NCI-H2081 (cell line): ENCODE measurements at places on chromosomes 7 and 10.

GRCh38 chr10:50508315-50509051, 115.3 kb downstream of the SGMS1 start:
- no peak for DNase-seq

GRCh38 chr10:124240839-124241291, 147.5 kb upstream of the CHST15 start:
- DNase-seq: no peak

DNA sequence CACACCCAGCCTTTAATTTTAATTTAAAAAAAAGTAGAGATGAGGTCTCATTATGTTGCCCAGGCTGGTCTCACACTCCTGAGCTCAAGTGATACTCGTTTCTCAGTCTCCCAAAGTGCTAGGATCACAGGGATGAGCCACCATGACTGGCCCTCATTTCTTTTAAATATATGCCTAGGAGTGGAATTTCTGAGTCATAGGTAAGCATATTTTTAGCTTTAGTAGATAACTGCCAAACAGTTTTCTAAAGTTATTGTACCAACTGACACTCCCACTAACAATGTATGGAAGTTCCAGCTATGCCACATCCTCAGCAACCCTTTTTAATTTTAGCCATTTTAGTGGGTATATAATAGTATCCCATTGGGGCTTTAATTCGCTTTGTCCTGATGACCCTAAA, 13.8 kb upstream of the PPIF start:
- DNase-seq: no peak

DNA sequence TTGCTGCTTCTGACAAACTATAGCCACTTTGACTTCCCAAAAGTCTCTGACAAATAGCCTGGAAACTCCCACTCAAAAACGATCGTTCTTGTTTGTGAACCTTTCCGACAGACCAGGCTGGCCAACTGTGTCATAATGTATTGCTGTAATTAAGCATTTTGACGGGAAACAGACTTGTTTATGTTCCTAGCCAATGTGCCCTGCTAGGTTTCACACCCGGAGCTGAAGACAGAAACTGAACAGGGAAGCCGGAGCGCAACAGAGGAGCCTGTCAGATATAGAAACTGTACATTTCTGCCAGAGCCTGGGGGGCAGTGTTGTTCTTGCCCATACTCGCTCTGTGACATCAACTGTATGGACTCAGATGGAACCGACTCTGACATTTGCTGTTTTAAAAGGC, 55.3 kb upstream of the C7orf33 start:
- no peak for DNase-seq

DNA sequence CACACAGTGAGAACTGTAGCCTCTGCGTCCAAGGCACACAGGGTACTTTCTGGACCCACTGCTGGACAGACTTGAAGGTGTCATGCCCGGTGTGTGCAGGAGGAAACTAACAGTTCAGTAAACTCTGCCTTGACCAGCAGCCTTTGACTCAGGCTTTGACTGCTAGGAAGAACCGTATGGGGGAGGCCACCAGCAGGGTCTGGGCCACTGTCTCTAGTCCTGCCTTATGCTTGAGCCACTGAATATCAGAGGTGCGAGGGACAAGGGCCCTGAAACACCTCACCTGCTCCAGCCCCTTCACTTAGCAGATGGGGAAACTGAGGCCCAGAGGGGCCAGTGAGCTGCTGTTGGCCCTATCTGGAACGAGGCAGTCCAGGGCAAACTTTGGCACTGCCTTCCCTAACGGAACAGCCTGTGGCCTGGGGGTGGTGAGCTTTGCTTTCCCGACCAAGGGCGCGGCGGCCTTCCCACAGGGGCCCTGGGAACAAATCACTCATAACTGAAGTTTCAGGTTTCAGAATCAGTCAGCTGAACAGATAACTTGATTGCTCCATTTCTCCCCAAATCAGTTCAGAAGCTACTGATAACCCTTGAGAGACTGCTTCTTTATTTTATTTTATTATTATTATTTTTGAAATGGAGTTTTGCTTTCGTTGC, 130.0 kb downstream of the FAM53B start:
- DNase-seq: no peak

DNA sequence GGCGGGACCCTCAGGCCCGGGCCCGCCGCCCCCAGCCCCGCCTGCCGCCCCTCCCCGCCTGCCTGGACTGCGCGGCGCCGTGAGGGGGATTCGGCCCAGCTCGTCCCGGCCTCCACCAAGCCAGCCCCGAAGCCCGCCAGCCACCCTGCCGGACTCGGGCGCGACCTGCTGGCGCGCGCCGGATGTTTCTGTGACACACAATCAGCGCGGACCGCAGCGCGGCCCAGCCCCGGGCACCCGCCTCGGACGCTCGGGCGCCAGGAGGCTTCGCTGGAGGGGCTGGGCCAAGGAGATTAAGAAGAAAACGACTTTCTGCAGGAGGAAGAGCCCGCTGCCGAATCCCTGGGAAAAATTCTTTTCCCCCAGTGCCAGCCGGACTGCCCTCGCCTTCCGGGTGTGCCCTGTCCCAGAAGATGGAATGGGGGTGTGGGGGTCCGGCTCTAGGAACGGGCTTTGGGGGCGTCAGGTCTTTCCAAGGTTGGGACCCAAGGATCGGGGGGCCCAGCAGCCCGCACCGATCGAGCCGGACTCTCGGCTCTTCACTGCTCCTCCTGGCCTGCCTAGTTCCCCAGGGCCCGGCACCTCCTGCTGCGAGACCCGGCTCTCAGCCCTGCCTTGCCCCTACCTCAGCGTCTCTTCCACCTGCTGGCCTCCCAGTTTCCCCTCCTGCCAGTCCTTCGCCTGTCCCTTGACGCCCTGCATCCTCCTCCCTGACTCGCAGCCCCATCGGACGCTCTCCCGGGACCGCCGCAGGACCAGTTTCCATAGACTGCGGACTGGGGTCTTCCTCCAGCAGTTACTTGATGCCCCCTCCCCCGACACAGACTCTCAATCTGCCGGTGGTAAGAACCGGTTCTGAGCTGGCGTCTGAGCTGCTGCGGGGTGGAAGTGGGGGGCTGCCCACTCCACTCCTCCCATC, 82.7 kb downstream of the PAX2 start:
- DNase-seq: no peak

DNA sequence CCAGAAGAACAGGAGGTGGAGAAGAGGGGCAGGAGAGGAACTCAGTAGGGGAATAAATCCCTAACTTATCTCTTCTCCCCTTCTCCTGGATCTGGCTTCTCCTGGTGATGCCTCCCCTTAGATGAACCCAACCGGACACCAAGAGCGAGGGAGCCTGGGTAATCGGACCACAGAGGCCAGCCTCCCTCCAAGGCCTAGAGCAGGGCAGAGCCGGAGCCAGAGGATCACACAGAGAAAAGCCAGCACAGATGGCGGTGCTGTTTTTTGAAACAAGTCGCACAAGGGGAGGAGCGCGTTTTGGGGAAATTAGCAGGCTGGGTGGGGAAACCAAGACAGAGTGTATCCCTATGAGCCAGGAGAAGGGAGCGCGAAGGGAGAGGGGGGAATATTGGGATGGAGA, 4.9 kb upstream of the SRRM3 start:
- no peak for DNase-seq
